ENCODE measurements at places on chromosomes 7 and 10.

DNA sequence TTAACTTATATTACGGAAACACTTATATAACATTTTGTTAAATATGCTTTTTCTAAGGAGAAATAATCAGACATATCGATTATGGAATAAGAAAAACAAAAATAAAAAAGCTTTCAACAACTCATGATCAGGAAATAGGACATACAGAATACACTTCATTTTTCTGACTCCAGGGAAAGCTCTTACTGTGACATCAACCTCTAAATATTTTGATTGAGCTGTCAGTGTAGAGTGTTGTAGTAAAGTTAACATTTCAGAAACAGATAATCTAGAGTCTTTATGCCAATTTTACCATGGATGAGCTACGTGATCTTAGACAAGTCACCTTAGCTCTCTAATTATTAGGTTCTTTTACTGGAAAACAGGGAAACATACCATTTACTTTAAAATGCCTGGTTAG lies 218.9 kb upstream of the SORCS1 start:
- no peak for DNase-seq

DNA sequence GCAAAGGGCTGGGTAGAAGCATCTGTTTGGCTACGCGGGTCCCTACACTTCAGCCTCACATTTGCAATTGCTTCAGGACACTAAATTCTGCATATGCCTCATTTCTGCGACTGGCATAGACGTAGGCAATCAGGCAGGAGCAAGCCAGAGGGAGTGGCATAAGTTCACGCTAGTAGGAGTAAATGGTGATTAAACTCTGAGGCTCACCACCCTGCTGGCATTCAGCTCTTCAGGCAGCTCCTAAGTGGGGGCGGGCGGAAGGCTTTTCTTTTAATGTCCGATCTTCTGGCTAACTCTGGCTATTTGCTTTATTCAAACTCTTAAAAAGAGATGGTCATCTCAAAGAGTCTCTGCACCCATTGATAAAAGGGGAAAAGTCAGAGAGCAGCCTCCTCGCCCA lies 45.3 kb downstream of the RGS10 start:
- DNase-seq: no peak

DNA sequence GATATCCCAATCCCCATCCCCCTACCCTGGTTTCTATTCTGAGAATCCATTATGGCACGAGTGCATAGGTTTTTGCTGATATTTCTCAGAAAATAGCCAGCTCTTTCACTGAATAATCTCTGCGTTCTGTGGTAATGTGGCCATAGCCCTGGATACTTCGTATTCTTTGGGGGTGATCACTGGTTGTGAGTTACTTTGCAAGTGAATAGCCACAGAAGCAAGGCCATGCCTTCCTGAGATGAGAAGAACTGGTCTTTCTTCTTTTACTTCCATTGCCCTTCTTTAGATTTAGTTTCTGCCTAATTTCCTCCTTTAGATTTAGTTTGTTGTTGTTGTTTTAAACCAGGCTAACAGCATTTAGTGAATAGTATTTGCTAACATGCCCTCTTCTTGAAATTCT lies 323.4 kb downstream of the CDC14C start:
- no peak for DNase-seq

DNA sequence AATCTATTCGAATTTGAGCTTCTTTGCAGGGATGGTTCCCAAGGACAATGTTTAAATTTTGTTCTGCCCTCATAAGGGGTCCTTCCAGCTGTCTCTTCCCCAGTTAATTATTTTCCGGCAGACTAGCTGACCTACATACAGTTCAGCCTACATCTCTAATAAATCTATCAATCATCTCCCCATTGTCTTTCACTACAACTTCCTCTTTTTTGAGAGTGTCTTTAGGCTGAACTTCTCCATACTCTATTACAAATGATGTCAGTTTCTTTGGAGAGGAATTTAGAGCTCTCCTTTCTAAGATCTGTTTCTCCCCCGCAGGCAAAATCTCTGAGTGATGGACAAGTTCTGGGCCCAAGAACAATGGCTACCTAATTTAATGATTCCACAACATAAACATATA lies 122.2 kb downstream of the PCLO start:
- DNase-seq: no peak

DNA sequence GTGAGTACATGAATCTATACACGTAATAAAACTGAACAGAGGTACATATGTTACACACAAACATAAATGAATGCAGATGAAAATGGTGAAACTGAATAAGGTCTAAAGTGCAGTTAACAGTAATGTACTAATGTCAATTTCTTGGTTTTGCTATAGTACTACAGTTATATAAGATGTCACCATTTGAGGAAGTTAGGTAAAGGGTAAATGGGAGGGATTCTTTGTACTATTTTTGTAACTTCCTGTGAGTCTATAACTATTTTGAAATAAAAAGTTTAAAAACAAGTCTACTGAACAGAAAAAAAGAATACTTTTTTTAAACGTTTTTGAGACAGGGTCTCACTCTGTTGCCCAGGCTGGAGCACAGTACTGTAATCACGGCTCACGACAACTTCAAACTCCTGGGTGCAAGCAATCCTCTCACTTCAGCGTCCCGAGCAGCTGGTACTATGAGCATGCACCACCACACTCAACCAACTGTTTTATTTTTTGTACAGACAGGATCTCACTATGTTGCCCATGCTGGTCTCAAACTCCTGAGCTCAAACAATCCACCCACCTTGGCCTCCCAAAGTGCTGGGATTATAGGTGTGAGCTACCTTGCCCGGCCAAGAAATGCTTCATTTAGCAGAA lies 71.5 kb downstream of the WAPL start:
- DNase-seq: no peak

DNA sequence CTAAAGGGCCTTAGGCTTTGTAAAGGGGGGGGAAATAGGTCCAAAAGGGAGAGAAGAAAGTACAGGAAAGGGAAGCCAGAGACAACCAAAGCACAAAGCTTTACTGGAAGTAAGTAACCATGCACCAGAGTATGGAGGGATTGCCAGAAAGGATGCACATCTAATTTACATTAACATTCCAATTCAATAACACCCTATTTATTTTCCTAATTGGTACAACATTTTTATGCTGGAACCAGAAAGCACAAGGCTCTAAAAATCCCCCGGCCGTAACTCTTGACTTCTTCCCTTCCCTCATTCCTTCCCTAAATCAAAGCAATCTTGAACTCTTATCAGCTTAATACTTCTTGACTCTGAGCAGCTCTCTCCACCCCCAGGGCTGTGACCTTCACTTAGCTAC lies 400.0 kb upstream of the CELF2 start:
- no peak for DNase-seq

- DNase-seq: no peak
These were observed 74.9 kb downstream of the BEND7 start for GRCh38 chr10:13453896-13454295.

DNA sequence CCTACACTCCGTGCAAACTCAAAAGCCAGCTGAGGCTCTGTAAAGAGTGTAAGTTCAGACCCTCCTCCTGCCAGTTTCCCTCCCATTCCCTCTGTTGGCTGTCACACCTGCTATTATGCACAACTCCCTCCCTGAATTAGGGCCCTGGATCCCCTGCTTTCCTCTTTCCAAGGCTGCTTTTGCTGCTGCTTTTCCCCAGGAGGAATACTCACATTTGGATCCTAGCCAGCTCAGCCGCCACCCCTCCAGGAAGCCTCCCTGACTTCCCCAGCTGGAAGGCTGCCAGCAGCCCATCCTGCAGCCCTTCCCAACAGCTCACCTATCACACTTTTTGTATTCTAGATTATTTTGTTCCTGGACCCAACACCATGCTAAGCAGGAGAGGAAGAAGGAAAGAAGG lies 40.9 kb upstream of the WDR11 start:
- no peak for DNase-seq

DNA sequence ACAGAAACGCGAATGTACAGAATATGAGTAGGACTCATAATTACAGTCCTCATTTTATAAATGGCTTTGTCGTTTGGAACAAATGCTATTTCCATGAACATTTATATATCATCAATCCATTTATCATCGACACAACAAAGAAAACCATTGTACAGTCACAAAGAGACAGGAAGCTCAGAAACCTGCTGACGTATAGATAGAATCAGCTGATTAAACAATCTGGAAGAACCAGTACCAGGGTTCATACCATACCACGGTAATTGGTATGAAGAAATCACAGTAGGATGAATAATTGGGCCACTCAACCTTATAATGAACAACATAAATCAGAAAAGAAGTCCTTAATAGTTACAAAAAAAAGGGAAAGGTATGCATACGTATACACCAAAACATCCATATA lies 295.0 kb downstream of the PARD3 start:
- peak; percentile 95 for DNase-seq

- no peak for DNase-seq
These were observed 5.6 kb downstream of the PCGF5 start for GRCh38 chr10:91226093-91226492.

DNA sequence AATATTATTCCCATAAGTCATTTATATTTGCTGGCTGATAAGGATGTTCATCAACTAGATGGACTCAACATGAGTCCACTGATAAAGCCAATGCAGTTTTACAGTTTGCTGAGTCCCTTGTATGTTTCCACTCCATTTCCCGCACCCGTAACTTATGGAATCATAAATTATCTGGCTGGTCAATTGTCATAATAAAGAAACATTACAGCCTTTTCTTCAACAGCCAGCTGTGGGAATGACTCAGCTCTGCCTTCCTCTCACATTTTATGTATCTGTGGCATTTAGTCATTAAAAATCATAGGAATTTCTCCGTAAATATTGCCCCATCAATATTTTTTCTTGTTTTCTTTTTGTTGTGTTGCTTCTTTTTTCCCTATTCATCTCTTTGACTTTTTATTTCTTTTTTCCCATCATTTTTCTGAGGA lies 22.3 kb upstream of the TMEM26 start:
- DNase-seq: no peak

GRCh38 chr7:142181966-142182365 lies 70.4 kb downstream of the MGAM2 start:
- no peak for DNase-seq

DNA sequence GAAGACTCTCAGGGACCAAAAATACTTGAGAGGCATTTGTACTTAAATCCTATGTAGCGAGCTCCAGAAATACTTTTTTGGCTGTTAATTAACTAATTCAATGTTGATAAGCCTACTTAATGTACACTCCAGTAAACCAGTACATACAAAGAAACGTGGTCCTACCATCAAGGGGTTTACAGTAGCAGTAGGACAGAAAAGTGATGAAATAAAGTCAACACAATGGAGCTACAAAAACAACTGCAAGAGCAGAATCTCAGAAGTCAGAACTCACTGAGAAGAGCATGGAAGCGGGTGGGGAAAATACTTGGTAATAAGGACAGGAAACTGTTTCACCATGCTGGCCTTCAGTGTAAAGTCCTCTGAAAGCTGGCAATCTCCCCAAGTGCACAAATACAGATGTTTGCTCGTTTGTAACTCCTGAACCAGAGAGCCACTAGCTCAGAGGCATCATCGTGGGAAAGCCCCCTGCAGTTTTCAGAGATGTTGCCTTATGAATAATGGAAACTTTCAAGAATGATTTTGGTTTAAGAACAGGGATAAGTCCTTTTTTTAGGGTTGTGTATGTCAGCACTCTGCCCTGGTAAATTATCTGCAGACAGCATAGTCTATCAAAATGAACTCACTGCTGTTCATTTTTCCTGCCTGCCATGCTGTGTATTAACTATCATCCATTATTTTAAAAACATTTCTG lies 233.2 kb downstream of the SORCS1 start:
- DNase-seq: no peak

- DNase-seq: no peak
These were observed 352.6 kb downstream of the GPR37 start for GRCh38 chr7:124413029-124413428.

DNA sequence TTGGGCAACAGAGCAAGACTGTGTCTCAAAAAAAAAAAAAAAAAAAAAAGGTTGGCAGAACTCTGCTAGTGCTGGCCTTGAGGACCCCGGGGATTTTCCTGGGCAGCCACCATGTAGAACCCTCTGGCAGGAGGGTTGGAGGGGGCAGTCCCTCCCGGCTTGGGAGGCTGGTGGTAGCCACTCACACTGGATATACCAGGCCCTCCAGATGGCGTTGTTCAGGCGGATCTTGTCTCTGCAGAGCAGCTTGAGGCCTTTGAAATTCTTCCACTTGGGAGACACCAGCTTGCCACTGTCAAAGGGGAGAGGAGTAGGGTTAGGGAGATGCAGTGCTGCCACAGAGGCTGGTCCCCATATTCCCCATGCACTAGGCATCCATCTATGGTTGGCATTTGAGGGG lies 8.4 kb downstream of the MLXIPL start:
- DNase-seq: no peak

GRCh38 chr10:106648534-106649481 lies 515.7 kb downstream of the SORCS1 start:
- DNase-seq: no peak

GRCh38 chr7:134104166-134104565 lies 23.0 kb upstream of the LRGUK start:
- no peak for DNase-seq

- DNase-seq: no peak
These were observed 14.5 kb upstream of the RNF216 start for GRCh38 chr7:5795752-5796475.
